ENCODE measurements at places on chromosomes 5 and 9.

GRCh38 chr9:14992516-14992915 is 82.3 kb upstream of the FREM1 start:
- DNase-seq = no peak

DNA sequence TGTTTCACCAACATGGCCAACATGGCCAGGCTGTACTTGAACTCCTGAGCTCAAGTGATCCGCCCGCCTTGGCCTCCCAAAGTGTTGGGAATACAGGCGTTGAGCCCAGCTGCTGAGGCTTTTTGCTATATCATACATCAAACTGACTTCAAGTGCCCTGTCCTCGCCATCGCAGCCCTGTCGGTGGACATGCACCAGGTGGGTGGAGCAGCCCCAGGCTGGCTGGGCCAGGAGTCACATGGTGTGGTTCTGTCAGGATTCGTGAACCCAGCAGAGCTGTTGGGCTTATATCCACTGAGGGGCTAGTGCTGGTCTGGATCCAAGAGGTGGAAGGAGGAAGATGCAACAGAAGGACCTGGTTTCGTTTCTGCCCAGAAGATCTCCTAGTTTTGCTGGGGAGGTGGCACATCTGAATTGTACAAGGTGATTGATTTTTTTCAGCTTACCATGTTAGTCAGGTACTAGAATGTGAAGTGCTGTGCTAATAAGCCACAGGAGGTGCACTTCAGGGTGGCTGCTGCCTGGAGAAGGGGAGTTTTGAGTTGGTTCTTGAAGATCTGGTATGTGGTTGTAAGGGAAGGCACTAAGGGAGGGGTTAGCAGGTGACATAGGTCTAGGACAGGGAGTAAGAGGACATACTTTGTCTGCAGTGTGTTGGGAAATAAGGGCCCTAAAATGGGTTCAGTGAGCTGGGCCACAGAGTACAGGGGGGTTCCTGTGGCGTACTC is 16.1 kb downstream of the PCBD2 start:
- no peak for DNase-seq

DNA sequence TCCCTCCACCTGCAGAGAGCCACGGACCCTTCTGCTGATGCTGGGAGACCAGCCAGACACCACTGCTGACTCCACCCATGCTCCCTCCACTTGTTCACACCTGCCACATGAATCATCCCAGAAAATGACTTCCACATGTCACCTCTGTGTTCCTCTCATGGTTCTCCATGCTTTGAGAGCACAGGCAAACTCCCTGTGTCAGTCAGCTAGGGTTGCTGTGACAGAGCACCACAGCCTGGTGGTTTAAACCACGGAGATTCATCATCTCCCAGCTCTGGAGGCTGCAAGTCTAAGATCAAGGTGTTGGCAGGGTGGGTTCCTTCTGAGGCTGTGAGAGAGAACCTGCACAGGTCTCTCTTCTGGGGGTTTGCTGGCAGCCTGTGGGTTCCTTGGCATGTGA is 381.4 kb downstream of the GADD45G start:
- no peak for DNase-seq

- DNase-seq = no peak
Observed at GRCh38 chr9:26437056-26437711, 455.4 kb downstream of the CAAP1 start.

DNA sequence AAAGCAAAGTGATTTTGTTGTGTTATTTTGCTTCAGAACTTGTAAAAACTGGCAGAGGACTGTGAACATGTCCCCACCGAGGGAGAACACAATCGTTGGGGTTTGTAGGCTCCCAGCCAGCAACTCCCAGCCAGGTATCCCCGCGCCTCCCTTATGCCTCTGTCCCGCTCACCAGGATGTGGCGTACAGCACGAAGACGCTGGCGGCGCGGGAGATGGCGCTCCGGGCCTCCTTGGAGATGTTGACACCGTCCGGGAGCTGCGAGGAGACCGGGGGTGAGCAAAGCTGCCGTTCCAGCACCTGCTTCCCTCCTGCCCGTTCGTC is 630 bp downstream of the POLE3 start:
- no peak for DNase-seq

DNA sequence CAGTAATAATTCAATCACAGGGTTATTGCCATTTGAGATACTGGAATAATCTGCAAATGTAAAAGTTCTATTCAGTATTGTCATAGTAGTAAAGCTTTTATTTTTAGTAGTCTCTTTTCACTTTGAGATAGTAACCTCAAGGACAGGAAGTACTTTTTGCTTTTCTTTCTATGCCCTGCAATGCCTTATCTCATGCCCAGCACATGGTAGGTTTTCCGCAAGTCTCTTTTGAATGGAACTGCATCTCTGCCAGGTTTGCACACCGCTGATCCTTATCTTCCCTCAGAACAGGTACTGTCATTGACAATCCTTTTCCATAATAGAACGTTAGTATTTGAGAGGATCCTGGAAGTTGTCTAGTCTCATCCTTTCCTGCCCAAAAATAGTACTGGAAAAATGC is 91.8 kb upstream of the IFNK start:
- no peak for DNase-seq

Measured in left hindlimb (tissue), 1 donor.